ENCODE measurements at places on chromosomes 2 and 18.
A peak's percentile ranks its signal among the peaks of the same experiment; 100 is the strongest.

DNA sequence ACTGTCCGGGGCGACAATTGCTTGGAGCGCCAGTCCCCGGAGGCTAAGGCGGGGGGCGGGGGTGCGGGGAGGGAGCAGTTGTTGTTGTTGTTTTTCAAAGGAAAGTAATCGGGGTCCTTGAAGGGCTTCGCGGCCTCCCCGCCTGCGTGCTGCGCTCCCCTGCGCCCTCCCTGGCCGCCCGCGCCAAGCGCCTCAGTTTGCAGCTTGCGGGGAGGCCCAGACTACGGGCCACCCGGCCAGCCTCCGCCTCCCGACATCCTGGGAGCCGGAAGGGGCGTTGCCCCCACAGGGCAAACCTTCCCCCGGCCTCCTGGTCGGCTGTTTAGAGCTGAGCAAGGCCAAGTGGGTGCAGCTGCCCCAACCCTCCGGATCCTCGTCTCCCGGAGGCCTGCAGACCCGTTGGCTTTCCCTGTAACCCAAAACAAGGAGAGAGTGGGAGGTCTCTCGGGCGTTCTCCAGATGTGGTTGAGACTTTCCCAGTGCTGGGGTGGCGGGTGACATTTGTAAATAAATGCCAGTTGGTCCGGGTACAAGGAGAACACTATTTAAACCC lies 3.7 kb upstream of the SIX3 start:
- peak; percentile 73 for DNase-seq

DNA sequence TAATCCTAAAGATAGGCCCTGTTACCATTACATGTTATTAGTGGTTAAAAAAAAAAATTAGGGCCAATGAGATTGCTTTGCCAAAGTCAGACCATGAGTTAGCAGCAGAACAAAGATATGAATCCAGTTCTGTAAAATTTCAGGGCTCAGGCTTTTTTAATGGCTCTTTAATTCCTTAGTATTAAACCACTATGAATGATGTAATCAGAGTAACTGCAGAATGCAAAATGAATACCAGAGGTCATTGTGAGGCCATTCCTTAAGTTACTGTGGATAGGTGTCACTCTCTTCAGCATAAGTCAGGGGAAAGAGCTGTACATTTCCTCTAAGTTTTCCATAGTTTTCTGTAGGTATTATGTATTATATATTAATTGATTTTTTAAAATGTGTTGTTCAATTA lies 42.2 kb upstream of the TBR1 start:
- peak; percentile 47 for DNase-seq

- no peak for DNase-seq
These were observed 87.3 kb downstream of the PDK1 start for GRCh38 chr2:172643142-172643541.

GRCh38 chr2:20650393-20650876 lies 463 bp downstream of the HS1BP3 start:
- peak; percentile 52 for DNase-seq

DNA sequence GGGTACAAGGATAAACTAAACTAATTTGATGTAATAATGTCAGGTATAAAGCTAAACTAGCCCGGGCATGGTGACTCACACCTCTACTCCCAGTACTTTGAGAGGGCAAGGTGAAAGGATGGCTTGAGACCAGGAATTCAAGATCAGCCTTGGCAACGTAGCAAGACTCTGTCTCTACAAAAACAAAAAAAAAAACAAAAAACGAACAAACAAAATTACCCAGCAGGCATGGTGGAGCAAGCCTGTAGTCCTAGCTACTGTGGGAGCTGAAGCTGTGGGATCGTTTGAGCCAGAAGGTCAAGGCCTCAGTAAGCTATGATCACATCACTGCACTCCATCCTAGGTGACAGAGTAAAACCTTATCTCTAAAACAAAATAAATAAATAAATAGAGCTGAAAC lies 131.8 kb upstream of the KYNU start:
- no peak for DNase-seq

GRCh38 chr2:105626212-105626965 lies 118.3 kb upstream of the NCK2 start:
- DNase-seq: no peak

GRCh38 chr2:236523249-236523648 lies 46.4 kb upstream of the ACKR3 start:
- DNase-seq: no peak

All from ACHN (cell line).